ENCODE measurements at places on chromosomes 3 and 15.

DNA sequence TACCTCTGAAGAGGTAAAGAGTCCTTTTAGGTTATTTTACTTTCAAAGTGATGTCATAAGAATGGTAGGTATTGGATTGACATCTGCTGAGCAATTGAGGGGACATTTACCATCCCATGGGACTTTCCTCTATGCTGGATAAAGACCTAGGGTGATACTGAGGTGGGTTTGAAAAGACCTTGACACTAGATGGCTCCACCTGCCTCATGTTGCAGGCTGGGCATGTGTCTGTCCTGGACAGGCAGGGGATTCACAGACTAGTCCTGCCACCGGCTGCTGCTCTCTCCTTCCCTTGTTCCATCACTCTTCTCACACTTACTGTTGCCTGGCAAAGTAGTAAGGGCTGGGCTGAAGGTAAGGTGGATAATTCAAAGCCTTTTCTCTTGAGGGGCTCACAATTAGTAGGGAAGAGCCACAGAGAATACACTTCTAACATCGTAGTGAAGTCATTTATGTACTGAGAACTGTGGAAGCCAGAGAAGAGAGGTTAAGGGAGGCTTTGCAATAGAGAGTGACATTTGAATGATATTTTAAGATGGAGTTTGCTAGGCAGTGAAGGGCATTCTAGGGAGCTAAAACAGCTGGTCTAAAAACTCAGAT, 27.7 kb downstream of the TRAK1 start:
- DNase-seq, result peak; percentile 71

GRCh38 chr3:105844704-105845103, 24.1 kb downstream of the CBLB start:
- no peak for DNase-seq

GRCh38 chr15:55256281-55257011, 33.2 kb downstream of the RAB27A start:
- DNase-seq, result no peak

- no peak for DNase-seq
These were observed 347.8 kb downstream of the MFSD1 start for GRCh38 chr3:159149633-159150032.

DNA sequence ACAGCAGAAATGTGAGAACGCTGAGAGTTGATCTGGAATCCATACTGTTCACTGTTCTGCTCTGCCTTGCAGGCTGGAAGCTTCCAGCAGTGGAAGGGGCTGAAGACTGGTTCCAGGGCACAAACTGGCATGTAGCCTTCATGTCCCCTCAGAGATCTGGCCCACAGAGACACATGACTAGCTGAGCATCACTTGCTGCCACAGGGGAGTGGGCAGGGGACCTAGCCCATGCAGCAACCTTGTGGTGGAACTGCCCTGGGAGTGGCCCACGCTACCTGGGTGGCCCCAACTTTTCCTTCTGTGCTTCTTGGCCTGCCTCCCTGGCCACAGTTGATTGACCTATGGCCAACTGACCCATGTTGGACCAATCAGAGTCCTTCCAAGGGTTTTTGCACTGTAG, 98.1 kb downstream of the TPRA1 start:
- no peak for DNase-seq

- DNase-seq, result no peak
These were observed 33.1 kb upstream of the UBE2Q2 start for GRCh38 chr15:75809986-75810750.

DNA sequence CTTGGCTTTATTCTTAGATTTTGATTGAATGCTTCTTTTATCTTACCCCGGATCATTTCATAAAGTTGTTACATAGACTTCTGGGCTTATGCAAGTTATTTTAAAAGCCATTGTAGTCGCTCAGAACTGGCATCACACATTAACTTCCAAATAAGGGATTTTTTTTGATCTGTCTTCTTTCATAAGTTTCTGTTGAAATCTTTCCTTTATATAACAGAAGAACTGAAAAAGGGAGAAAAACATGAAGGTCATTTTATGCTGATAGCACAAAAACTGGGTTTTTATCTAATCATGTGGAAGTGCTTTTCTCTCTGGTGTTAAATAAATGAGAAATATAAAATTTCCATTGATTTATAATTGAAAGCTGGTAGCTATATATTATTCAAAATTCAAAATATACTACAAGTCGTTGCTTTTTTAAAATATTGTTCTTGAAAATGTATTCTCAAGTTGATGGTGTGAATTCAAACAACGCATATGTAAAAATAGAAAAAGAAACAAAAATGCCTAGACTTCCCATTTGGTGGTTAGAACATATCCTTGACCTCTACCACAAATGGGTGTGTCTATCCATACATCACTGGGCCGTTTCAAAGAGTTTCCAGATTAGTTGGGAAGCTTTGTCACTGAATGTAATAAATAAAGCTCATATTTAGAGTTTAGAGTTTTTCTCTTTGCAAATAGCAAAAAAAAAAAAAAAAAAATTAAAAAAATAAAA, 258.3 kb upstream of the ZPLD1 start:
- no peak for DNase-seq

- DNase-seq, result peak; percentile 69
These were observed 110.6 kb upstream of the DCBLD2 start for GRCh38 chr3:99012051-99012450.

DNA sequence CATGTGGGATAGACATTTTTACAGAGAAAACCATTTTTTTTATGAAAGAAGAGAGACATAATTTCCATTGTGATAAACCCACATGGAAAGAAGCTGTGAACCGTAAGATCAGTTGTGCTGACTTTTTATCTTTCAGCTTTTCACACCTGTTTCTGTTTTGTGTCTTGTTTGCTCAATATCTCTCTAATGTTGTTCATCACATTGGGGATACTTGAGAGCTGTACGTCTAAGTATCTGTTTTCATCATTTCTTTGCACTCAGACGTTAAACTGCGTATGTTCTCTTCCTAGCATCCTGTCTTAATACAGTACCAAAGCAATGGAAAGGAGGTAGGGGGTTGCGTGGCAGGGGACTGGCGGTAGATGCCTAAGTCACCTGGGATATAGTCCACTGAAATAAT, 449.0 kb downstream of the NAALADL2 start:
- DNase-seq, result no peak

DNA sequence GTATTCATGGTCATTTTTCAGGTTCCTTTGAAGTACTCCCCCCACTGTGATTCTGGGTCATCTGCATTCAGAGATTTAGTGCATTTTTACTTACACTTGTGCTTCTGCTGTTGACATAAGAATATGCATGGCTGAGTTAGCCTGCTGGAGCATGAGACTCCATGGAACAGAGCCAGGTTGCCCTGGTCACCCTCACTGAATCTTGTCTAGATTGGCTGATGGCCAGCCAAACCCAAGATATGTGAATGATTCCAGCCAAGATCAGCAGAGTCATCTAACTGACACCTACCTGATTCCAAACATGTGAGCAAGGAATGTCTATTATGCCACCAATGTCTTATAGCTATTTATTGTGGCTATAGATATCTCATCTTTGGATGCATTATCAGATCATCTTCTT, 25.1 kb downstream of the DTWD1 start:
- no peak for DNase-seq

GRCh38 chr15:88491158-88491557, 23.6 kb downstream of the MRPS11 start:
- no peak for DNase-seq

GRCh38 chr3:114308830-114309229, 15.0 kb downstream of the TIGIT start:
- DNase-seq, result no peak

DNA sequence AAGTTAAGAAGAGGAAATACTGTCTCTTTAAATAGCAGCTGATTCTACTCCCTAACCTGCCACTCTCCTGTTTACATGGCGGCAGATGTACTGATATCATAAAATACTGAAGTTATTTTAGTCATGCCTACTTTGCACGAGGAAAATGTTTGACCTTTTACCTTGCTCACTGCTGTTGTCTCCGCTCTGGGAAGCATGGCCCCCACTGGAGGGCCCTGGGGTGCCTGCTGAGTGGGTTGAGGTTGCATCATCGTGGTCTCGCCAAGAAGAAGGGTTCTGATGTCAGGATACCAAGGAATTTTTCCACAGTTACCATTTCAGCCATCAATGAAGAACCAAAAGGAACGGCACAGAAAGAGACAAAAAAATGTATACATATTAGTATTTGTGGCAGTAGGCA, 16.7 kb downstream of the MEIS2 start:
- DNase-seq, result no peak

GRCh38 chr3:132037581-132037980, 2.8 kb upstream of the CPNE4 start:
- DNase-seq, result no peak

- DNase-seq, result peak; percentile 25
These were observed 216.6 kb upstream of the GRM7 start for GRCh38 chr3:6644070-6644929.

DNA sequence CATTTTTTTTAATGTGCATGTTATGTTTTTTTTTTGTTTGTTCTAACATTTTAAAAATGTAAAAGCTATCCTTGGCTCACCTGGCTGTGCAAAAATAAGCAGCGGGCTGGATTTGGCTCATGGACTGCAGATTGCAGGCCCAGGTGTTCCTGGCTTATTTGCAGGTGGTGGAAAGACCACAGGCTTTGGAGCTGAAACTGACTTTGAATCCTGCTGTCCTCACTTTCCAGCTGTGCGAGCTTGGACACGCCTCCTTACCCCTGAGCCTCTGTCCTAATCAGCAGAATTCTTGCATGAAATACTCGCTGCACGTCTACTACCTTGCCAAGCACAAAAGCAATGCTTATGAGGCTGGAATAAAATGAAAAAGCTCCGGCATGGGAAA, 188.7 kb upstream of the TPM1 start:
- no peak for DNase-seq

GRCh38 chr3:45691842-45692241, 2.6 kb downstream of the SACM1L start:
- DNase-seq, result no peak

DNA sequence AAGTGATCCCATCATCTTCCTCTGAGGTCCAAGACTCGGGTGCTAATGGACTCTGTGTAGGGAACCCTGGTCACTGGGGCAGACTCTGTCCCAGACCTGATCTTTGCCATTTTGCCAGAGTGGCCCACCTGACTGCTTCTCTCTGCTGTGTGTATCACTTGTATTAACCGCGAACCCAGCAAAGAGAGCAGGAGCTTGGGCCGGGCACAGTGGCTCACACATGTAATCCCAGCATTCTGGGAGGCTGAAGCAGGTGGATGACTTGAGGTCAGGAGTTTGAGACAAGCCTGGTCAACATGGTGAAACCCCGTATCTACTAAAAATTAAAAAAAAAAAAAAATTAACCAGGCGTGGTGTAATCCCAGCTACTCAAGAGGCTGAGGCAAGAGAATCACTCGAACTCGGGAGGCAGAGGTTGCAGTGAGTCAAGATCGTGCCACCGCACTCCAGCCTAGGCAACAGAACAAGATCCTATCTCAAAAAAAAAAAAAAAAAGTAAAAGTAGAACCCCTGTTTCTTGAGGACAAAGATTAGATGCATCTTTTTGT, 32.9 kb upstream of the CYP11A1 start:
- no peak for DNase-seq

GRCh38 chr15:26866298-26867199, at the start of gene GABRA5:
Gene GABRA5, plus strand, starts transcription at chr15:26867062. Its CDS starts 2,187 bp downstream, at chr15:26869249.
- DNase-seq, result no peak

- no peak for DNase-seq
These were observed 266.2 kb downstream of the ABHD5 start for GRCh38 chr3:43956945-43957344.

DNA sequence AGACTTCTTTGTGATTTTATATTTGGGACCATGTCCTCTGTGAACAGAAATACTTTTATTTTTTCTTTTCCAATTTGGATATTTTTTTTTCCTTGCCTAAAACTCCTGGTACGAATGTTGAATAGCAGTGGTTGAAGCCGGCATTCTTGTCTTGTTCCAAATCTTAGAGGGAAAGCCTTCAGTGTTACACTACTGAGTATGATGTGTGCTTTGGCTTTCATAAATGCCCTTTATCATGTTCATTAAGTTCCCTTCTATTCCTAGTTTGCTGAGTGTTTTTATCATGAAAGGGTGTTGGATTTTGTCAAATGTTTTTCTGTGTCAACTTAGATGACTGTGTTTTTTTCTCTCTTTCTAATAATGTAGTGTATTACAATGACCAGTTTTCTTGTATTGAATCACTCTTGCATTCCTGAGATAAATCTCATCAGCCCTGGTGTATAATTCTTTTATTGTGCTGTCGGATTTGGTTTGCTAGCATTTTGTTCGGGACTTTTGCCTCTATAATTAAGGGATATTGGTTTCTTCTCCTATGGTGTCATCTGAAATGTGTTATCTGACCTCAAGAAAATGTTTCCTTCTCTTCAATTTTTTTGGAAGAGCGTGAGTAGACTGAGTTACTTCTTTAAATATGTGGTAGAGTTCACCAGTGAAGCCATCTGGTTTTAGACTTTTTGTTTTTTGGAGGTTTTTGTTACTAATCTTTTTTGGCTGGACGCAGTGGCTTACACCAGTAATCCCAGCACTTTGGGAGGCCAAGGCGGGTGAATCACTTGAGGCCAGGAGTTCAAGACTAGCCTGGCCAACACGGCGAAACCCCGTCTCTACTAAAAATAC, 33.3 kb downstream of the MAP1A start:
- no peak for DNase-seq

- DNase-seq, result peak; percentile 71
These were observed 447 bp upstream of the SHQ1 start for GRCh38 chr3:72848703-72849081.

GRCh38 chr3:40925231-40925630, 274.1 kb upstream of the CTNNB1 start:
- no peak for DNase-seq

DNA sequence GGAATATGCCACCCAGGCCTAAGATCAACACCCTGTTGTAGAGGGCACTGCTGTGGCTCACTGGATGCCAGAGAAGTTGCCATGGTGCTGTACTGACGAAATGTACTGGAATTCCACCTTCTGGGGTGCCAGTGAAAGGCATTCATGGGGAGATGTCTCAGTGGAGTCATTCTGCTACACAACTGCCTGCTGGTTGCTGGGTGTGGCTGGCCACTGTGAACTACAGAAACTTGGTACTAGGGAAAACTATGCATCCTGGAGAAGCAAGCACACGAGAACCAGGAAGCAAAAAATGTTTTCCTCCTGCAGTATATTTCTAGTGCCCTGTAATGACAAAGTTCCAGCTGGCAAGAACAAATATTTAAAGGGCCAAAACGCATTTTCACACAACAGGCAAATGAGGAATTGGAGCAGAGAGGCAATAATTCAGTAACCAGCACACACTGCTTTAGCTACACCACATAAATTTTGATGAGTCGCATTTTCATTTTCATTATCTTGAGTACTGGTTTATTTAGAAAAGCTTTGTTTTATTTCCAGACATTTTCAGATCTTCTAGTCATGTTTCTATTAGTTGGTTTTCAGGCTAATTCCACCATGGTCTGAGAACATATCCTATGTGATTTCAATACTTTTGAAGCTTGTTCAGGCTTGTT, 18.3 kb upstream of the RFX7 start:
- DNase-seq, result no peak

GRCh38 chr15:71559098-71559497, 251.3 kb upstream of the NR2E3 start:
- no peak for DNase-seq

GRCh38 chr3:193742628-193743027, 149.6 kb downstream of the OPA1 start:
- peak; percentile 40 for DNase-seq

GRCh38 chr15:76973362-76973743, 21.6 kb upstream of the PSTPIP1 start:
- DNase-seq, result no peak

Data from GM12878 (cell line).